ENCODE measurements at places on chromosomes 1 and 21. TPM values are rescaled to one million over a fixed set of nuclear protein-coding genes. Genes with fewer than 3 reads are reported as not detected.
A peak's percentile ranks its signal among the peaks of the same experiment; 100 is the strongest.

The DNAJC11 gene
- total RNA-seq = 53.3 TPM

The EIF4G3 gene
- total RNA-seq = 48.4 TPM

The SLX9 gene
- 76.5 TPM for total RNA-seq

The TNFRSF4 gene
- 142 TPM for total RNA-seq

The MKNK1 gene
- total RNA-seq = 31.1 TPM

The ESRRG gene
- total RNA-seq = not detected

The GPR157 gene
- total RNA-seq = 3.4 TPM

The S100A7A gene
- not detected for total RNA-seq

DNA sequence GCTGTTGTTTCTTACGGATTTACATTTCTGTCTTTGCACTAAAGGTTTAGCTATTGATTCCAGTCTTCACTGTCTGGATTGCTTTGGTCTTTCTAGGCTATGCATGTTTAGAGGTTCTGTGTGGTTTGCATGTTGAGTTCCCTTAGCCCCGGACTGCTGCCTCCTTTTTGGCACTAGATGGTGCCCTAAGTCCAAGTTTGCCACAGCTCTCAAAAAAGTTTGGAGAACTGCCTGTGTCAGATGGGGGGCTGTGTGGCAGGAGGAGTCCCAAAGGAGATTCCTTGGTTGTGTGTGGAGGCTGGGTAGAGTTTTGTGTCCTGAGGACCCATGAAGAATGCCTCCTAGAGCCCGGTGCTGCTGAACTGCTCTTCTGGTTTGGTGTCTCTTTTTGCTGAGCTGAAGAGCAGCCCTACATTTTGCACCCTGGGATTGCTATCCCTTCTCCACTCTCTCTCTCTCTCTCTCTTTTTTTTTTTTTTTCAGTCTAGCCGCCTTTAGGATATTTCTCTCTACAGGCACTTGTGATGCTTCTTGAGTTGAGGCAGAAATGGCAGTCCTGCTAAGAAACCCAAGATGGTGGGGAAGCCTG, 74.4 kb downstream of the PTGS2 start:
- no peak overlapping the region for H3K27ac ChIP-seq
- peak; percentile 46 for DNase-seq
- H3K4me1 ChIP-seq = no peaks in the 10 kb centered on the region
- H3K4me3 ChIP-seq = no peak overlapping the region

DNA sequence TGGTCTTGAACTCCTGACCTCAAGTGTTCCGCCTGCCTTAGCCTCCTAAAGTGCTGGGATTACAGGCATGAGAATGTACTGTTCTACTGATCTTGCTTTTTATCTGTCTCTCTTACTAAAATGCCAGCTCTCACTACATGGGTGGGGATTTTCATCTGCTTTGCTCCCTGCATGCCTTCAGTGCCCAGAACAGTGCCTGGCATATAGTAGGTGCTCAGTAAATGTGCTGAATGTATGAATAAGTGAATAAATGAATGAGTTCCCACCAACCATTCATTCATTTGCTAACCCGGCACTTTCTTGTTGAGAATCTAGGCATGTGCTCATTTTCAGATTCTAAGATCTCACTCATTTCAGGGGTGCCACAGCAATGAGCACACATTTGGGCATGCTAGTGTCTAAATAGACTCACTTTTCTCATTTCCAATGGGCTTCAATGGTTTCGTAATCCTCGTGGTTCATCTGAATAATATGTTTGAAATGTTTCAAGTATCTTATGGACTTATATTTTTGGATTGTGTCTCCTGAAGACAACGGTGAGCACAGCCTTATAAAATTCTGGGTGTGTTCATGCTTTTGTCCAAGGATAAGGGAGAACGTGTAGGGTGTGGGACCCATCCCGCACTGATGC, 7.6 kb downstream of the DHRS3 start:
- peaks cover 65% of the 10 kb centered on the region for H3K4me1 ChIP-seq
- no peak for DNase-seq
- no peak overlapping the region for H3K27ac ChIP-seq
- H3K36me3 ChIP-seq = peaks cover 91% of the 10 kb centered on the region
- no peaks in the 10 kb centered on the region for H3K27me3 ChIP-seq
- H3K4me3 ChIP-seq = no peak overlapping the region

DNA sequence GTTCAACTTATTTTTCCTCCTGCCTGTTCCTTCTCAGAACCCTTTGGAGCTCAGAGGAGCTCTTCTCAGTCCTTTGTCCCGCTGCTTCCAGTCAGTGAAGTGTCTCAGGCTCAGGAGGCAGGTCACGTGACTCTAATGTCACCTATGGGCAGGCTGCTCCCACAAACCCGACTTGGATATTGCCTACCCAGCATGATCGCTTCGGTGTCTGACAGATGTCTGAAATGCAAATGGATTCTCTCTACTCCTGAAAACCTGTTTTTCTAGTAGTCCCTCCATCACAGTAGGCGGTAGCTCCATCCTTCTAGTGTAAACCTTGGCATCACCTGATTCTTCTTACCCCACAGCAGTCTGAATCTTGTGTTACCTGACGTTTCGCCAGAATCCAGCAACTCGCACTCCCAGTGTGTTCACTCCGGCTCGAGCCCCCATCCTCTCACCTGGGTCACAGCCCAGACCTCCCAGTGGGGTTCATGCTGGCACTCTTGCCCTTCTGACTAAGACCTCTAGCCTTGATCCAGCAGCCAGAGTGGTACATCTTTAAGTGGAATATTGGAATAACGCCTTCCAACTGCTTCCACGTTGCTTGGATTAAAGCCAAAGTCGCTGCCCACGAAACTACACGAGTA, 5.4 kb downstream of the PADI6 start:
- no peak for DNase-seq
- no peaks in the 10 kb centered on the region for H3K4me1 ChIP-seq
- no peaks in the 10 kb centered on the region for H3K36me3 ChIP-seq
- no peak overlapping the region for H3K27ac ChIP-seq

DNA sequence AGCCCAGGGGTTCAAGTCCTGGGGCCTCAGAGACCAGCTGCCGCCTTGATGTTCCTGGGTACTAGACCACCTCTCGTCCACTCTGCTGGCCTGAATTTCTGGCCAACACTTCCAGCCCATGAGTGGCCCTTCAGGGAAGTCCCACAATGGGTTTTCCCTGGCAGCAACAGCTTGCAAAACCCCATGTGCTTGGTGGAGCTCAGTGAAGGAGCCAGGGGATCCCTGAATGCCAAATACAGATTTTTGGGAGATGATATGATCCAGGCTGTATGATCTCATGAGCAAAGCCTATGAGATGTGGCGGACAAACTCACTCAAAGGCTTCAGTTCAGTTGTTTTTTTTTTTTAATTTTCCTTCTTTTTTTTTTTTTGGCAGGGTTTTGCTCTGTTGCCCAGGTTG, 9.6 kb upstream of the RASSF5 start:
- H3K27me3 ChIP-seq = no peaks in the 10 kb centered on the region
- H3K27ac ChIP-seq = no peak overlapping the region
- no peak overlapping the region for H3K4me3 ChIP-seq
- no peak for DNase-seq
- H3K36me3 ChIP-seq = peaks cover 7% of the 10 kb centered on the region

- H3K36me3 ChIP-seq = no peaks in the 10 kb centered on the region
- peaks cover 20% of the 10 kb centered on the region for H3K4me1 ChIP-seq
- H3K27ac ChIP-seq = no peak overlapping the region
- H3K27me3 ChIP-seq = peaks cover 27% of the 10 kb centered on the region
- H3K4me3 ChIP-seq = no peak overlapping the region
Measured at GRCh38 chr1:1037366-1038327, 17.7 kb downstream of the AGRN start.

DNA sequence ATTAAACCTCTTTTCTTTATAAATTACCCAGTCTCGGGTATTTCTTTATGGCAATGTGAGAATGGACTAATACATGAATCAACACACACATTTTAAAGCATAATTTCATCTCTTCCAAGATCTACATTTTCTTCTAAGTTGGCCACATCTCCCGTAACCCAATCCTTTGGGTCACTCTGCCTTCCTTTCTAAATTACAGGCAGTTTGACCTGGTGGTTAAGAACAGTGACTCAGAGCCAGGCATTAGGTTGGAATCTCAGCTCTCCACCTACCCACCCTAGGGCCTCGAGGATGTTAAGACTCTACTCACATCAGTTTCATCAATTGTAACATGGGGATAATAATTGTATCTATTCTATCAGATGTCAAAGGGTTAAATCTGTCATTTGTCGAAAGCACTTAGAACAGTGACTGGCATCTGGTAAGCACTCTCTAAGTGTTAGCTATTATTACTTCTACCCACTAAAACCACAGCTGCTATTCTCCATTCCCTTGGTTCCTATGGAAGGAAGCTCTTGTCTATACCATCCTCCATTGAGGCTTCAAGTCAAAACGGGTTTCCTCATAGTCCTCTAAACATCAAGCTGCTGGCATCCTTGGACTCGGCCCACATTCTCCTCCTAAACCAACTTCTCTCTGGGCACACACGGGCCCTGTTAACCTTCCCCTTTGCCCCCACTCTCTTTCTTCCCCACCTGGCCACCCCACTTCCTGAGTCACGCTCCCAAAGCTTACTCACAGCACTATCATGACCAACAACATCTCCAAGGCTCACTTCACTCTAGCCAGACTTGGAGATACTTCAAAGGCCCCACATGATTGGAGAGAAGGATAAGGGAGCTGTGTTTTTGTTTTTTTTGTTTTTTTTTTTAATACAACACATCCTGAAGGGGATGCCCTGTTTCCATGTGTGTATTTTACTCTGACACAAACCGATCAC, 116.9 kb downstream of the TGFBR3 start:
- peaks cover 12% of the 10 kb centered on the region for H3K4me1 ChIP-seq
- DNase-seq = no peak
- peaks cover 4% of the 10 kb centered on the region for H3K36me3 ChIP-seq
- no peak overlapping the region for H3K27ac ChIP-seq

GRCh38 chr1:64292399-64292798, 89.0 kb downstream of the UBE2U start:
- peaks cover 11% of the 10 kb centered on the region for H3K27me3 ChIP-seq
- no peaks in the 10 kb centered on the region for H3K4me1 ChIP-seq
- no peak overlapping the region for H3K27ac ChIP-seq

DNA sequence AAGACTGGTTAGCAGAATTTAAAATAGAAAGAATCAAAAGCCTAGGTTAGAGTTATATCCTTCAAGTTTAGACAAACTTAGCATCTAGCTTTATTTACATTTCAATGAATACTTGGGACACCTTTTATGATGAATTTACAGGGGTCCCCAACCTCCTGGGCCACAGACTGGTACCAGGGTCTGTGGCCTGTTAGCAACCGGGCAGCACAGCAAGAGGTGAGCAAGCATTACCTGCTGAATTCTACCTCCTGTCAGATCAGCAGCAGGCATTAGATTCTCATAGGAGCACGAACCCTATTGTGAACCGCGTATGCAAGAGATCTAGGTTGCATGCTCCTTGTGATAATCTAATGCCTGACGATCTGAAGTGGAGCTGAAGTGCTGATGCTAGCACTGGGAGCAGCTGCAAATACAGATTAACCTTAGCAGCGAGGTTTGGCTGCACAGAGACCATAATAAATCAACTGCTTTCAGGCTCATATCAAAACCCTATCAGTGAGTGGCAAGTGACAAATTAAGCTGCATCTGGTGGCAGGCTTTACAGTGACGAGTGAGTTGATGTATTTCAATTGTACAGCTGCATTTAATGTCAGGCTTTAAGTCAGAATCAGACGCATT, 82.0 kb downstream of the UCHL5 start:
- no peaks in the 10 kb centered on the region for H3K36me3 ChIP-seq
- no peaks in the 10 kb centered on the region for H3K4me1 ChIP-seq
- no peak overlapping the region for H3K4me3 ChIP-seq
- DNase-seq = no peak
- H3K27ac ChIP-seq = no peak overlapping the region
- no peaks in the 10 kb centered on the region for H3K27me3 ChIP-seq

DNA sequence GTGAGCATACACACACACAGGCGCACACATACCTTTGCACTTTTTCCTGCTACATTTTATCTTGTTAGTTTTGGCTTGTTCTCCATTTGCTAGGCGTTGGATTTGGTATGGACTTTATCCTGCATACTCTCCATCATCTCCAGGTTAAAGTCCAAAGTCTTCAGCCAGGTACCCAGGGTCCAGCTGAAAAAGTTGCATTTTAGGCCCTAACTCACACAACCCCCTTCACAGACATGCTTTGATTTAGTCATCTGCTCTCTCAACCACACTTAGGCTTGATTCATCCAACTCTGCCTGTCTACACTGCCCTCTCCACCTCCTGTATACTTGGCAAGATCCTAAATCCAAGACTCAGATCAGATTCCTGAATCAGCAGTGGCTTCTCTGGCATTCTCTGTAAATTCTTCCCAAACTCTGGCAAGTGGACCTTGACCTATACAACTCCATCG, 10.7 kb upstream of the LAMB3 start:
- H3K36me3 ChIP-seq = no peaks in the 10 kb centered on the region
- H3K4me3 ChIP-seq = no peak overlapping the region
- H3K27me3 ChIP-seq = peaks cover 6% of the 10 kb centered on the region
- peaks cover 13% of the 10 kb centered on the region for H3K4me1 ChIP-seq
- H3K27ac ChIP-seq = no peak overlapping the region

DNA sequence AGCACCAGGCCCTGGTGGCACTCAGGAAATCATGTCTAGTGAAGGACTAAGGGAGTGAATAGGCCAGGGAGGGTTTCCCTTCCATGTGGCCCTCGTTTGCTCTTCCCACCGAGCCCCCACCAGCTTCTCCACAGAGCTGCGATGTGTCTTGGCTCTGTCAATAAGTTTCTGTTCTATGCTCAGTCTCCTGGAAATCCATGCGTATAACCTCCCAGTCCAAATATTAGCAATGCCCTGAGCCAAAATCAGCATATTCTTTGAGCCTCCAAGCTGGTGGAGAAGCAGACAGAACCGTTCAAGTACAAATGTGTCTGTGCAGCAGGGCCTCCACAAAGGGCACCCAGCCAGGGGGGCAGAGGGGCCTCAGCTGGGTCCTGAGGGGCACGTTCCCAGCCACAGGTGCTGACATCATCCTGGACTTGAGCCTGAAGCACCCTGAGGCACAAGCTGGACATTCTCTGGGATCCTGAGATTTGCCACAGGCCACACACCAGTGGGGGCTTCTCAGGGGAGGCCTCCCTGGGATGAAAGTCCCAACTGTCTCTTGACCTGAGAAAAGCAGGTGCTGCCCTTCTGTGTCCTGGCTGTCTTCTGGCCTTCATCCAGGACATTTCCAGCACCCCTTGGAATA, 350.5 kb upstream of the VAMP3 start:
- no peaks in the 10 kb centered on the region for H3K36me3 ChIP-seq
- no peak overlapping the region for H3K27ac ChIP-seq
- no peak for DNase-seq
- H3K27me3 ChIP-seq = peaks cover 6% of the 10 kb centered on the region
- H3K4me3 ChIP-seq = no peak overlapping the region

DNA sequence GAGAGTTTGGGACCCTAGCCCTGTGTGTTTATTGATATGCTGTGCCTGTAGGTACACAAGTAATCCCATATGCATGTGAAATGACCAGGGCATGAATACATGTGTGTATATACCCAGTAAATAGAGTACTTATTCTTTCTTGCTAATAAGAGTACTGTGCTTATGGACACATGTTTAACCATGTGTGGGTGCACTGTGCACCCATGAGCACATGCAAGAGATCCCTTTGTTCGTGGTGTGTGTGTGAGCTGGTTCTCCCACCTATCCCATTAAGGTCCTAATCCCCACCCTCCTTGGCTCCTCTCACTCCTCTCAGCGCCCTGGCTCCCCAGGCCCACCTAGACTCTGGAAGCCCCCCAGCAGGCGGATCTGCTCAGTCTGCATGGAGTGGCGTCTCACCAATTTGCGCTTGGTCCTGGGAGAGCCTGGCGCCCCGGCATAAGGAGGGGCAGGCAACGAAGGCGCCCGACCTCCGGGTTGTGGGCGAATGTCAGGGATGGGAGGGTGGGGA, 2.2 kb upstream of the LIX1L start:
- H3K4me3 ChIP-seq = peak overlapping the region; percentile 92
- peaks cover 46% of the 10 kb centered on the region for H3K4me1 ChIP-seq
- H3K27ac ChIP-seq = no peak overlapping the region
- no peaks in the 10 kb centered on the region for H3K27me3 ChIP-seq
- DNase-seq = no peak

GRCh38 chr1:192610112-192610889, 25.6 kb upstream of the RGS13 start:
- no peak overlapping the region for H3K4me3 ChIP-seq
- no peak for DNase-seq
- H3K36me3 ChIP-seq = no peaks in the 10 kb centered on the region

All from activated CD8-positive, alpha-beta T cell treated with anti-CD3 and anti-CD28 coated beads for 36 hours (primary cell).